ENCODE measurements at places on chromosomes 3 and 15. TPM values are rescaled to one million over a fixed set of nuclear protein-coding genes. Genes with fewer than 3 reads are reported as not detected.

CNTN4 gene
- total RNA-seq = not detected

SEMA3G gene
- 0.16 TPM for total RNA-seq

SYNPR gene
- not detected for total RNA-seq

SAMD7 gene
- not detected for total RNA-seq

GOLGA6D gene
- not detected for total RNA-seq

KIF7 gene
- total RNA-seq = 1.0 TPM

DBR1 gene
- total RNA-seq = 22.2 TPM

KATNBL1 gene
- total RNA-seq = 44.6 TPM

HDAC11 gene
- total RNA-seq = 1.3 TPM

TLR9 gene
- not detected for total RNA-seq

IGF1R gene
- 15.9 TPM for total RNA-seq

BCL2A1 gene
- 17.5 TPM for total RNA-seq

RBPMS2 gene
- total RNA-seq = not detected

CPN2 gene
- total RNA-seq = not detected

LSMEM2 gene
- total RNA-seq = not detected

TMC3 gene
- not detected for total RNA-seq

C2CD4A gene
- not detected for total RNA-seq

CIAO2A gene
- 61.2 TPM for total RNA-seq

CHRNA3 gene
- total RNA-seq = not detected

RETNLB gene
- total RNA-seq = not detected

STRIT1 gene
- total RNA-seq = not detected

BNC1 gene
- total RNA-seq = not detected

CLPX gene
- total RNA-seq = 44.3 TPM

SNX22 gene
- total RNA-seq = 0.36 TPM

KCNMB3 gene
- 1.7 TPM for total RNA-seq

PTPRG gene
- 0.84 TPM for total RNA-seq

TNNC1 gene
- 0.27 TPM for total RNA-seq

SH2D7 gene
- total RNA-seq = 0.11 TPM

HCLS1 gene
- 340 TPM for total RNA-seq

AQP9 gene
- not detected for total RNA-seq

SKOR1 gene
- 0.18 TPM for total RNA-seq

CCR5 gene
- total RNA-seq = 8.9 TPM

CHSY1 gene
- 35.6 TPM for total RNA-seq

GRAMD1C gene
- 0.23 TPM for total RNA-seq

BHLHE40 gene
- 167 TPM for total RNA-seq

AHSG gene
- not detected for total RNA-seq

LRRN1 gene
- total RNA-seq = 0.16 TPM

PLCB2 gene
- 192 TPM for total RNA-seq

ZCWPW2 gene
- 0.18 TPM for total RNA-seq

SLC28A1 gene
- total RNA-seq = not detected

CDHR4 gene
- not detected for total RNA-seq

TMEM212 gene
- total RNA-seq = not detected
